Glomerular endothelial cell (primary cell): ENCODE measurements at places on chromosomes 5 and 9.

DNA sequence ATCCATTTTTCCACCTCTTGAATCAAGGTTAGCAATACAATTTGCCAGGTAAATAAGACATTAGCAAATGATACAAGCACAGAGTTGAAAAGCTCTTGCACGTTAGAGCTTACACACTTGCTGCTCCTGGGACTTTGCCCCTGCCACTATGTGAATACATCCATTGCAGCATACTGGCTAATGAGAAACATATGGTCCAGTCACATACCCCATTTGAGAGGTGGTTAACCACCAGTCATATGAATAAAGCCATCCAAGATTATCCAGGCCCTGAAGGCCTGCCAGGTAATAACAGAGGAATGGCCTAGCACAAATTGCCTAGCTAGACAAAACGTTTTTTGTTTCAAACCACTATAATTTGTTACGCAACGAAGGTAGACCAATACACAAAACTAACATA lies 45.8 kb upstream of the FTMT start:
- no peak for DNase-seq

- DNase-seq: no peak
These were observed 171.3 kb downstream of the PSAT1 start for GRCh38 chr9:78468231-78468630.

DNA sequence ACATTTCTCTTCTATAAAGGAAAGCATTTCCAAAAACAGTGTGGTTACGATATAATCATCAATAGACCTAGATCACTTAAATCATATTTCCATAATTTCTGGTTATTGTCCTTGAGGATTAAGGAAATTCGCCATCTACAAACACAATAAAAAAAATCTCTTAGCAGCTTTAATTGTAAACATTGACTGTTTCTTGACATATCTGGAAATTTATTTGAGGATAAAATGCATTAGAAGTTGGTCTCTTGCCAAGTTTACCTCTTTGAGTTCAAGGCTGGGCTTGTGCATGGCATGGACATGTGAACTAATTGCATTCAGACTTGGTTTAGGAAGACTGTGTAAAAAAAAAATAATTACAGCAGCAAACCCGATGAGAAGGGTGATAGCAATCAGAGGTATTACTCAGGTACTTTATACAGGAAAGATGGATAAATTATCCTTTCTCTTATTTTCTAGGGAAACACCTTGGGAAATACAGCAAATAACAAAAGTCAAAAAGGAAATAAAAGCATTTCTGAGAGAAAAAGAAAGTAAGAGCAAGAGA lies 237.9 kb downstream of the SLF1 start:
- DNase-seq: no peak

DNA sequence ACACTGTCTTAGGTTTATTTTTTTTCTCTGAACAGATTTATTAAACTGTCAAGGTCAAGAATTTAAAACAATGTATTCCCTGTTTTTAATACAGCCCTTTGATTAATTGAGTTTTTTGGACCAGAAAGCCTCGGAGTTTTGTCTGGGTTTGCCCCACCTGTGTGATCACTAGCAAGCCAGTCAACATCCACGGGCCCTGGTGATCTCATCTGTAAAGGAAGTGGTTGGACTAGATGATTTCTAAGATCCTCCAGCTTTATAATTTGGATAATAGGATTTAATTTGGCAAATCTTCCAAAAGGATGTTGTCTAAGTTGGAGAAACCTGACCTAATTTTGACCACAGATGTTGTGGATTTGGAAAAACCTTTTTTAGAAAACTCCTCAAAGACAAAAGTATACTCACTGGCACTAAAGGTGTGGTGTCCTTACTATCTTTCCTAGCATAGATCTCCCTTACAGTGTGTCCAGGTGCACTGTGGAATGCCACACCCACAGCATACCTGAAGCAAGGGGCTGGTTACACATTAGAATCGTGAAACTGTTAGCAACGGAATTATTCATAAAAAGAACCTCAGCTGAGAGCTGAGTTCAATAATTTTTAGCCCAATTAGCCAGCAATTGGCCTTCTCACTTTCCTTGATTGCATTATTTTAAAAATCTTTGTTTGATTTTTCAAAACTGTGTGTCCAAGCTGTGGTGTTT lies 195.6 kb upstream of the ELL2 start:
- DNase-seq: no peak

DNA sequence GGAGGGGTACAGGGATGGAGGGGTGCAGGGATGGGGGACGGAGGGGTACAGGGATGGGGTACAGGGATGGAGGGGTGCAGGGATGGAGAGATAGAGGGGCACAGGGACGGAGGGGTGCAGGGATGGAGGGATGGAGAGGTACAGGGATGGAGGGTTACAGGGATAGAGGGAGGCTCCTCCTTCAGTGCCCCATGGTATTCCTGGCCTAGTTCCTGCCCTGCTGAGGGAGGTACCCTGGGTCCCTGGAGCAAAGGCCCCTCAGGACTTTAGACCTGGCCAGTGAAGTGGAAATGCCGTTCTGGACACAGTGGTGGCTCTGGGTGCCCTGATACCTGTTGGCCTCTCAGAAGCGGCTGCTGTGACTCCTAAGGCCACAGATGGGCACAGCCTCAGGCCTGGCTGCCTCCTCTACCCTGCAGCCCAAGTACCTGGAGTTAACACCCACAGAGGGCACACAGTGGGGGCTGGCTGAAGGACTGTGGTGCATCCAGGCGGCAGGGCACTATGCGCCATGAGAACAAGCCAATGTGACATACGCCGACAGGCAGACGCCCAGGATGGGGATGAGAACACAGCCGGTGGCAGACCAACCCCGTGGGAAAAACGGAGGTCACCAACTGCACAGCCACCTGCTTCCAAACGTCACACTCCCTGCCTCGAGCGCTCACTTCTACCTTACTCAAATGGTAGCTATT lies 8.4 kb downstream of the PTGES2 start:
- no peak for DNase-seq

GRCh38 chr5:20276061-20276958 lies 288.3 kb upstream of the CDH18 start:
- DNase-seq: no peak

GRCh38 chr9:93114169-93114983 lies 18.4 kb downstream of the CARD19 start:
- no peak for DNase-seq

GRCh38 chr9:31799953-31800609 lies 584.4 kb upstream of the ACO1 start:
- DNase-seq: no peak
